HTR-8/SVneo (cell line): ENCODE measurements at places on chromosomes 6 and 20.
A peak's percentile ranks its signal among the peaks of the same experiment; 100 is the strongest.

DNA sequence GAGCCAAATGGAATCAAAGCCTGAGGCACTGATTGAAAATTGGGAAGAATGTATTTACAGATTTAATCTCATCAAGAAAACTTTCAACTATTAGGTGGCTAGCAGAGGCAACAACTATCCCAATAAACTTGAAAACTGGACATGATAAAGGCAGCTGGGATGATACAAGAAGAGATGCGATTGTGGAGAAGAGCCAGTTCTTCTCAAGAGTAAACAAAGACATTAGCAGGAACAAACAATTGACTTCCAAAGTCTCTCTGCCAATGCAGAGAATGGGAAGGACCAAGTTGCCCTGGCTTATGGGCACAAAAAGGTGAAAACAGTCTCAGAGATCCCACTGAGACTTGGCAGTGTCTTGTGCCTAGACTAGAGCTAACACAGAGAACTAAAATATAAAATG is 132.4 kb downstream of the SOBP start:
- DNase-seq: no peak

- DNase-seq: no peak
Observed at GRCh38 chr20:15616626-15617025, 956.6 kb downstream of the KIF16B start.

GRCh38 chr6:146598772-146599405 is at the start of gene ADGB:
ADGB (plus strand) TSS chr6:146598972; CDS start chr6:146599041, 69 bp downstream.
- DNase-seq: peak; percentile 32

- DNase-seq: no peak
Observed at GRCh38 chr6:156807028-156807427, 29.9 kb downstream of the ARID1B start.

- DNase-seq: no peak
Observed at GRCh38 chr20:44288252-44288651, 22.8 kb downstream of the FITM2 start.

DNA sequence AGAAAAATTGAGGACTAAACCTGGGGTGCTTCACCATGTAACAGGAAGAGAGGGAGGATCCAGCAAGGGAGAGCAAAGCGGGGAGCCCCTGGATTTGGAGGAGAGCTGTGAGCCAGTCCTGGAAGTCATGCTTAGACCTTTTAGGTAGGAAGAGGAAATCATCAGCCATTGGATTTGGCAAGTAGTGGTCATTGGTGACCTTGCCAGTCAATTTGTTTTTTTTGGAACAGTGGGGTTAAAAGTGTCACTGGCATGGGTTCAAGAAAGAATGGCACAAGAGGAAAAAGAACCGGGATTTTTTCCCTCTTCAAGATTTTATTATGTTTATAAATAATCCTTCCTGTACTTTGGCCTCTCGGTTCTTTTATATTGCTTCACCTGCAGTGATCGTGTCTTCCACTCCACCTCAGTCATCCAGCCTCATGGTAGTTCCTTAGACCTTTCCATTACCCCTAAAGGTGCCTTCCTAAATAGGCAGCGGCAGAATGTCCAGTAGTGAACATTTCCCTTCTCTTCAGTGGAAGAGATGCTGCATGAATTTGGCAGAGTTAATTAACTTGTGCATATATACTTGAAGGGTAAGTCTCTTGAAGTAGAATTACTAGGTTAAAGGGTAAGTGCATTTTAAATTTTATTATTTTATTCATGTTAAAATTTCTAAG is 124.7 kb downstream of the QKI start:
- DNase-seq: no peak

- DNase-seq: no peak
Observed at GRCh38 chr20:38485041-38485440, 12.4 kb downstream of the RALGAPB start.

GRCh38 chr6:35057449-35058357 is 83.4 kb downstream of the TCP11 start:
- DNase-seq: no peak

DNA sequence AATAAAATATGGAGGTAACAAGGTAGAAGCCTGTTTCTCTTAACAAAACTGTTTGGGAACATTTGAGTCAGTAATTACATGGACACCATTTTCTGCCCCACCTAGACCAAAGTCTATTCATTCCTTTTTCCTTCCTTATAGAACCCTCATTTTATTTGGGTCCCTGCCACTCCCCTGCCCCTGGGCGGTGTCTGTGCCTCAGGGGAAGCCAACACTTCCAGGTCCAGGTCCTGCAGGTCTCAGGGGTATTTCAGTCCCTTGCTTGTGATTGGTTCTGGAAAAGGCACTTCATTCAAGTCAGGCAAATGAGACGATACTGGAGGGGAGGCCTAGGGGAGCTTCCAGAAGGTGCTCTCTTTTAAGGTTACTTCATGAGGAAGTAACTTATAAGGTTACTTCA is 42.3 kb downstream of the SLC35D3 start:
- no peak for DNase-seq

DNA sequence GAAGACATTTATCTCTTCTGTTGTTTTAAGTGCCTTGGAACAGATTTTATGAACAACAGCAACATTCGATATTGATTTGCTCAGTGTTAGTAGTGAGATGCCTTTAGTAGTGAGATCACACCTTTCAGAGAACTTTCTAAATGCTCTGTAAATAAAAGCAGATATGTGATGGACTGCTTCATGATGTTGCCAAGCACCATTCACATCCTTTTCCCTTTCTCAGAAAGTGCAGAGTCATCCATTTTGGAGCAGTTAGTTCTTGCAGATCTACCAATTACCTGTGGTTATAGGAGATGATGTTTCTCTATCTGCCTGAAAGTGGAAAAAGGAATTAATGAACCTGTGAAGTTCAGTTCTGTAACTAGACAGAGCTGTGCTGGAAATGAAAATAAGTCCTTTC is 27.0 kb downstream of the CBFA2T2 start:
- no peak for DNase-seq

- DNase-seq: no peak
Observed at GRCh38 chr20:34108616-34109174, 3.3 kb downstream of the EIF2S2 start.

DNA sequence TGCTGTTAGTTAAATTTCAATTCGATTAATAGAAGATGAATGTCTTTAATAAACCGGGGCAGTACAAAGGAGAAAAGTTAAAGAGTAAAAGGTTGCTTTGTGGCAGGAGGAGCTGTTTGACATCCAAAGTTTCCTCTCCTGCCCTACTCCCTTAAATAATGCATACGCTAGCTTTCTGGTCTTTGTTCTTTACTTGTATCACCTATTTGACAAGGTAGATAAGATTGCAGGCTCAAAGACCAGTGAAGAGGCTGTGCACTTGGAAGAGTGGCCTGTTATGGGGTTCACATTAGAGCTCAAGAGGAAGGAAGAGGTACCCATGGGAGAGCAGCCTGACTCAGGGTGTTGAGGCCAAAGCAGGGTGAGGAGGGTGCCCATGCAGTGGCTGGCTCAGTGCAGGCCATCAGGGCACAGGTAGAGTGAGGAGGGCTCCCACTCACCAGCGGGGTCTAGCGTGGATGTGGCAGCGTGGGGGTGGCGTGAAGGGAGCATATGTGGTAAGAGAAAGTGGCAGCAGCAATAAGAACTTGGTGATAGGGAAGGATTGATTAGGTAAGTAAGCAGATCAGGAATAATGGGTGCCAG is 29.3 kb upstream of the KLHL31 start:
- DNase-seq: no peak

DNA sequence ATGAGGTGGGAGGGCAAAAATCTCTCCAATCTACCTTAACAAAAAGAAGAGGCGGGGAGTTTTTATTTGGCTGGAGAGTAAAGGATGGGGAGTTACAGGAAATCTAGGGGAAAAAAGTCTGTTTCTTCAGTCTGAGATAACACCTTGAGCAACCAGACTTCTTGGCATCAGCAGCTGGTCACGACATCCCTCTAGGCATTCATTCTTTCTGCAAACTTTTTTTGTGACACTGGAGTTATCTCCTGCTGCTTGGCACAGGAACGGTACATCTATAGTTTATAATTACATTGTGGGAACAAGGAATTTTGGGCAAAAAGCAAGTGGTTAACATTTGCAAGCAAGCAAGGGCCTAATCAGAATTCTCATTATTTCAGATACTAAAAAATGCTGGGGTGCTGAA is 50.6 kb upstream of the IFNGR1 start:
- DNase-seq: no peak

GRCh38 chr6:144349690-144350527 is 64.8 kb downstream of the UTRN start:
- peak; percentile 41 for DNase-seq

- DNase-seq: peak; percentile 29
Observed at GRCh38 chr6:25311331-25311840, 32.2 kb downstream of the CARMIL1 start.

DNA sequence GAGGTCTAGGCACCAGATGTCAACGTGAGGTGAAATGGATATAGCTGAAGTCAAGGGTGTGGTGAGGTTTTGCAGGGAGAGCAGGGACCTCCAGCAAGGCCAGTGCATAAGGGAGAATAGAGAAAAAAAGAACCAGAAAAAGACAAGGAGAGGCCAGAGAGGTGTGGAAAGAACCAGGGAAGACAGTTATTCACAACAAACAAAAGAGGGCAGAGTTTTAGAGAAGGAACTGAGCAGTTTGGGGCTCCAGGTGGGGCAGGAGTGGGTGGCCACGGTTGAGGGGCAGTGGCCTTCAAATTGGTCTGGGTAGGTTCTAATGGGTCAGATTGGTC is 11.6 kb upstream of the NQO2 start:
- no peak for DNase-seq

GRCh38 chr6:37202788-37203491 is 33.0 kb downstream of the PIM1 start:
- no peak for DNase-seq
